Stimulated activated CD4-positive, alpha-beta T cell treated with anti-CD3 and anti-CD28 coated beads, TNF-alpha, amount 100 ng/mL, for 4 hours (primary cell): ENCODE measurements at places on chromosomes 6 and 20.

- no peak for DNase-seq
Measured at GRCh38 chr6:11358904-11359830, 126.7 kb upstream of the NEDD9 start.

DNA sequence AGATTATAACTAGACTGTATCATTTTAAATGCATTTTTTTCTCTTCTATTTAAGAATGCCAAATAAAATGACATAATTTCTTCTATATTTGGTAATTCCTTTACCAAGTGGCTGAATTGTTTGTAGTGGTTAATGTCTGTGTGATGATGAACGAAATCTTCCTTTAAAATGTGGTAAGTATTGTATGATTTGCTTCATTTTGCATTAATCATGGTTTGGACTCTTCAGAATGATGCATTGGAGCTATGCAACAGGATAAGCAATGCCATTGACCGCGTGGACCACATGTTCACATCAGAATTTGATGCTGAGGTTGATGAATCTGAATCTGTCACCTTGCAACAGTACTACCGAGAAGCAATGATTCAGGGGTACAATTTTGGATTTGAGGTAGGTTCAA lies 99.6 kb downstream of the MAP3K4 start:
- DNase-seq = no peak

GRCh38 chr6:147906361-147906760 lies 397.9 kb downstream of the SAMD5 start:
- DNase-seq = no peak

DNA sequence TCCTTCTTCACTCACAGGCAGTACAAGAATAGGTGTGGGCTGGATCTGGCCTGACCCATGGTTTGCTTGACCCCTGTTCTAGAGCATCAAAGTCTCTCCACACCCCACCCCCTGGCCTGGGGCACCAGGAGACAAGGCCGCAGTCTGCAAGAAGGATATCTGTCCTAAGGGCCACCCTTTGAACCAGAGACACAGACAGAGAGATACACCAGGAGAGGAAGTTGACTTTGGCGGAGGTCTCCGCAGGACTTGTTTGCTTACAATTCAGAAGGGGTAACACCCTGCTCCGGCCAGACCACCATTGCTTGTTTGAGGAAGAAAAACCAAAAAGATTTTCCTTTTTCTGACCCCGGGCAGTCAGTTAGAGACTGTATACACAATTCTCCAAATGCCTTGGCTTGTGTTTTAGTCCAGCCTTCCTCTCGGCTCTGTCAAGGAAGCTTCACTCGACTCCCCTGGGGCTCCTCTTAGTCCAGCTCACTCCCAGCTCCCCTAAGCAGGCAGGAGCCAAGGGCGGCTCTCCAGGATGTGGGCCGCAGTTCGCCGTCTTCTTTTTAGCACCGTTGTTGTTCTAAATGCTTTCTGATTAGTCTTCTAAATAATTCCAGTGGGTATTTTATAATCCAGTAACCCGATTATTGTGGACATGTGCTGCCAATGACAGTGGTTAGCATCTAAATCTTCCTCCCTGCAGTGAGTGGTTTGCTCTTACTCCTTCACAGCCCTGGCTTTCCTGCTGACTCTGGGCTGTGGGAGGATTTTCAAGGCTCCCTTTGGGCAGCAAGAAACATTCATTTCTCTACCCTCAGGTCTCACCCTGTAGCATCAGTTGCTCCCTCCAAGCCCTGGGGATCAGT lies 58.6 kb upstream of the MRPS10 start:
- DNase-seq = no peak

GRCh38 chr6:129448965-129449364 lies 261.0 kb downstream of the ARHGAP18 start:
- no peak for DNase-seq

GRCh38 chr6:119552021-119552420 lies 202.5 kb upstream of the MAN1A1 start:
- no peak for DNase-seq

DNA sequence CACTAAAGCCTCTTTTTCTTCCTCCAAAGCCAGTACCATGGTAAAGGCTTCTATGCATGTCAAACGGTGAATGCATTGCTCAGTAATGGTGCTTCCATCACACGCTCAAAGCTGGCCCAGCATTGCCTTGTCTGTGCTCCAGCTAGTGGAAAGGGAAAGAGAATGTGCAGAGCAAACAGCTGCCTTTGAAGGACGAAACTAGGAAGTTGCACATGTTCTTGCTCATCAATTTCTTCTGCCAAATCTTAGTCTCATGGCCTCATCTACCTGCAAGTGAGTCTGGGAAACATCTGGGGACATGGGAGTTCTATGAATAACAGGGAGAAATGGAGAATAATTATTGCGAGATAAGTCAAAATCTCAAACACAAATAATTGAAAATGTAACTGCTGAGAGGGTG lies 216.5 kb upstream of the SSTR4 start:
- DNase-seq = no peak

GRCh38 chr20:53943522-53944291 lies 126.7 kb downstream of the BCAS1 start:
- no peak for DNase-seq

DNA sequence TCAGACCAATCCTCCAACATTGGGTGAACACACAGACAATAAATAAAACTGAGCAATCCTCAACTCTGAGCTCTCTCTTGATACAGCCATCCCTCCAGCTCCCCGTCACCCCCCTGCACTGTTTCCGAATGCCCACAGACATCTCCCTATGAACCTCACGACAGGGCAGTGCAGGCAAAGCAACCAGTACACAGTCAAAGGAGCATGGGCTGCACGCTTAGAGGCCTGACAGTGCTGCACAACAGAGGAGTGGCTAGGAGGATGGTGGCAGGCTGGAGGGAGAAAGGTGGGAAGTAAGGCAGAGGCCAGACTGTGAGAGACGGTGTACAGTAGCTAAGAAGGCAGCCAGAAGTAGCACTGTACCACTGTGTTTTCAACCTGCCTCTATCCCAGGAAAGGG lies 24.0 kb downstream of the FYN start:
- no peak for DNase-seq

GRCh38 chr6:80637312-80637711 lies 530.8 kb downstream of the BCKDHB start:
- no peak for DNase-seq
